ENCODE measurements at places on chromosomes 2 and 18. TPM values are rescaled to one million over a fixed set of nuclear protein-coding genes. Genes with fewer than 3 reads are reported as not detected.

The TMEM37 gene
- total RNA-seq, result 1.1 TPM

The DSG3 gene
- total RNA-seq, result 1.0 TPM

The PARD3B gene
- 42.9 TPM for total RNA-seq

The IL36G gene
- total RNA-seq, result not detected

The OST4 gene
- 273 TPM for total RNA-seq

The EMX1 gene
- total RNA-seq, result not detected

All from urinary bladder (tissue), 4 donors.